ENCODE measurements at places on chromosomes 4 and X. TPM values are rescaled to one million over a fixed set of nuclear protein-coding genes. Genes with fewer than 3 reads are reported as not detected.

DNA sequence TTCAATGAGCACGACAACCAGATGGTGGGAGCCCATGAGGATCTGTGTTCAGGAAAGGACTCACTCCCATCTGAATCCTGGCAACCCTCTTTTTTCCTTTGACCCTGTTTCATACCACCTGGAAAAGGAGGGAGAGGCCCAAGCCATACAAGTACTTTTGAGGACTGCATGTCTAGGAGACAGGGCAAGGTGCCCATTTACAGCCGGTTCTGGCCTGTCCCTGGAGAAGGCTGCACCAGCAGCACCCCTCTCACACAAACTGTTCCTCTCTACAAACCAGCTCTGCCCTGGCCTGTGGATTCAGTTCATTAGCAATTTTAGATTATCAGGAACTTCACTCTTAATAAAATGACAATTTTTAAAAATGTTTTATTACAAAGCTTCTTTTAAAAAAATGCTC, 57.5 kb downstream of the HADH start:
- no peak for ATAC-seq

DNA sequence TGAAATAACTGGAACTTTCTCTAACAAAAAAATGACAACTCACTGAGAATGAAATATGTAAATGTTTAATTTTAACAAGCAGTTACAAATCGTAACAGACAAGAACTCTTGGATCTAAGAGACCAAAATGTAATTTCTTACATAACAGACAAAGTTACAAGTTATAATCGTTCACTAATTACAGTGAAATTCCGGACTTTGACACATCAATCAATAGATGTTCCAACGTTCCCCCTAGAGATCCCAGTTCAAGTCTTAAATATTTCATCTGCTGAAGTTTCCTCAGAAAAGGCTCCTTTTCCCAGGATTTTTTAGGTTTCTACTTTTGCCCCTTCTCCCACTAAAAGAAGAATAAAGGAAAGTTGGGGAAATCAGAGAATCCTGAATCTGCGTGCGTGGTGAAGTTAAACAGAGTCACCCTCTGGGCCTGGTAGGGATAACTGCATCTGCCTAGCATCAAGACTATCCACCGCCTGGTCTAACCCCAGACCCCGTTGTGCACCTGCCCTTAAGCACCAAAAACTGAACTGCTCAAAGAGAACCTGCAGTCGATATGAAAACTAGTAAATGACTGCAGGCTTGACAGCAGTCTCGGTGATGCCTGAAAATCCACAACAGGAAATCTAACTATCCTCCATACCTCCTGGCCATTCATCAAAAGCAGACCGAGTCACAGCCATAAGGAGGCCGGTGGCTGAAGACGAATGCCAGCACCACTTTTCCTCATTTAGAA, 2.3 kb downstream of the IRF2 start:
- ATAC-seq = no peak

GRCh38 chr4:1318046-1318375, 28.3 kb downstream of the MAEA start:
- no peak for ATAC-seq

MAGEA1 gene
- not detected for total RNA-seq
